ENCODE measurements at places on chromosomes 6 and 20.

- no peak for DNase-seq
Observed at GRCh38 chr6:145034664-145035063, 700.7 kb downstream of the EPM2A start.

DNA sequence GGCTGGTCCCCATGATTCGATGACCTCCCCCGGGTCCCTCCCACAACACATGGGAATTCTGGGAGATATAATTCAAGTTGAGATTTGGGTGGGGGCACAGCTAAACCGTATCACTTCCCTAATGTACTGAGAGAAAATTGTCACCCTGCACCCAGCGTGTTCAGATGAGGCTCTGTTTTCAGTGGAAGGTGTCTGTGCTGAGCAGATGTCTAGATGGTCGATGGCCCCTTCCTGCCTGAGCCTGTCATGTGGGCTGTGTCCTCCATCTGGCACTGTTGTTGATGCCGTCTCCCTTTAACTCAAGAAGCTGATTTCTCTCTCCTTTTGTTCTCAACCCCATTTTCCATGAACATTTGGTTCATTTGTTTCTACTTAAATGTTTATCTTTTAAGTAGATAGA, 37.0 kb downstream of the TMEM181 start:
- DNase-seq, result no peak

DNA sequence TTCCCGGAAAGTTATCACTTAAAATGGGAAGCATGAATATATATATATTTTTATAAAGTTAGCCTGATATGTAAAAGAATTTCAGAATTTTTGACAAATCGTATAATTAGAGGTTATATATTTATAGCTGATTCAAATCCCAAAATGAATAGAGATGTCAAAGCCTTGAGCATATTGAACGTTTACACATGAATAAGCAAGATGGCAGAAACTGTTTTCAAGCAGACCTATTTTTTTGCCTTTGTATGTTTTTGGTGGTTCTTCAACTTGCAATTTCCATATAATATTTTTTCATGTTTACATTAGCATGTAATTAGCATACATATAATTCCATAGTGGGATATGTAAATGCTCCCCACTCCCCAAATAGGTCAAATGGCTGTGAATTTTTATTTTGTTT, 189.9 kb downstream of the PRL start:
- DNase-seq, result no peak

- no peak for DNase-seq
Observed at GRCh38 chr6:167495506-167496401, 170.9 kb downstream of the TTLL2 start.

DNA sequence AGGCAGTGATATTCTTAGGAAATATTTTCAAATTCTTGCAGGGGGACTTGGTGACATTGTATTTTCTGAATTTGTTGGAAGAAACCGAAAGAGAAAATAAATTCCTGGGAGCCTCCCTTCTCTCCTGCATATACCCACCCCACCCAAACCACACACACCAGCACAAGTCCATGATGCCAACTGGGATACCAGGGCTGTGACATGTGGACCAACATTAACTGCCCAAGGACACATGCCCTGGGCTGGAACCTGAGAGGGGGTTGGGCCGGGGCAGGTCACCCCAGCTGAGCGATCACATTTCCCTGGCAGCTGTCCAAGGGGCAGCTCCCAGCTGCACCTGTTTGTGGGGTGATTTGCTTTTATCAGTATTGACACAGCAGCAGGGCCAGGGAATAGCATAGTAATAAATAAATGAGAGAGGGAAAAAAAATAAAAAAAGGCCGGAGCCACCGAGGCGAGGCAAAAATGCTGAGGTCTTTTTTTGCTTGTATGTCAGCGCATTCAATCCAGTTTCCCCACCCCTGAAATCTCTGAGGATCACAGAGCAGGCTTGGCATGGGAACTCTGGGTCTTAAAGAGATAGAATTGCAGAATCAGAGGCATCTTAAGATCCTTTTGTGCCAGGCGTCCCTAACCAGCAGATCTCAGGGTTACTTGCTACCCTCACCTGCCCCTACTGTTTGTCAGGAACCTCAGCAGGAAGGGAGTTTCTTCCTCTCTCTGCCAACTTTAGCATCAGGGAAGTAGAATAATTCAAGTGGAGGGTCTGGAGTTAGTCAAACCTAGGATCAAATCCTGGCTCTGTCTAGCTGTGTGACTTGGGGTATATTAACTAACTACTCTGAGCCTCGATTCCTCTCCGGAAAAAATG, 66.5 kb upstream of the PIM1 start:
- DNase-seq, result peak; percentile 25
